ENCODE measurements at places on chromosomes 6 and 20.

DNA sequence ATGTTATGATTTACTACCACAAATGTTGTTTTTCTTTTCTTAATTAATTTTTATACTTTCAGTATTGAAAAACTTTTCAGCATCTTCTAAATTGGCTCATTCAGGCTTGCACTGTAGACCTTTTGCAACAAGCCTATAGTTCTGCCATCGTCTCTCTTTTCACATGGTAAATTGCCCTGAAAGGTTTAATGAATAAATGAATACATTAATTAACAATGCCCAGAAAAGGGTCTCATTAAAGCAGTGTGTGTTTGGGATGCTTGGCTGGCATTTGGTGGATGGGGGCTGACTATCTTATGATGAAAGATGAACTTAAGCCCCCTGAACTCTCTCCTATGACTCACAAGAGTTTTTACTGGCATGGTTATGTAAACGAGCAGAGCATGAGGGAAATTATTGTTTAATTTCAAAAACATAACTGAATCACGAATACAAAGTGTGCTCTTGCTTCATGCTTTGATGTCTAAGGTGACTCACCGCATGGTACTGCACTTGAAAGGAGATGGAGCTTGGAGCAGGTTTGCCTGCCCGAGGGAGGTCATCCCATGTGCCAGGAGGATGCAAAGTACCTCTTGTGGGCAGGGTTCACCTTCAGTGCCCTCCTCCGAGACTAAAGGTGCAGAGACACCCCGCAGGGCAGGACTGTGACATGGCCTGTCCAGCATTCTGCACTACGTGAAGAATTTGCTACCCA, 13.8 kb upstream of the PCK1 start:
- DNase-seq: no peak

GRCh38 chr6:44131892-44132291, 4.5 kb downstream of the TMEM63B start:
- DNase-seq: no peak

GRCh38 chr20:63522091-63522868, 1.7 kb downstream of the PPDPF start:
- DNase-seq: no peak

GRCh38 chr6:43608807-43609206, 20.3 kb downstream of the GTPBP2 start:
- no peak for DNase-seq
